ENCODE measurements at places on chromosomes 2 and 18.

DNA sequence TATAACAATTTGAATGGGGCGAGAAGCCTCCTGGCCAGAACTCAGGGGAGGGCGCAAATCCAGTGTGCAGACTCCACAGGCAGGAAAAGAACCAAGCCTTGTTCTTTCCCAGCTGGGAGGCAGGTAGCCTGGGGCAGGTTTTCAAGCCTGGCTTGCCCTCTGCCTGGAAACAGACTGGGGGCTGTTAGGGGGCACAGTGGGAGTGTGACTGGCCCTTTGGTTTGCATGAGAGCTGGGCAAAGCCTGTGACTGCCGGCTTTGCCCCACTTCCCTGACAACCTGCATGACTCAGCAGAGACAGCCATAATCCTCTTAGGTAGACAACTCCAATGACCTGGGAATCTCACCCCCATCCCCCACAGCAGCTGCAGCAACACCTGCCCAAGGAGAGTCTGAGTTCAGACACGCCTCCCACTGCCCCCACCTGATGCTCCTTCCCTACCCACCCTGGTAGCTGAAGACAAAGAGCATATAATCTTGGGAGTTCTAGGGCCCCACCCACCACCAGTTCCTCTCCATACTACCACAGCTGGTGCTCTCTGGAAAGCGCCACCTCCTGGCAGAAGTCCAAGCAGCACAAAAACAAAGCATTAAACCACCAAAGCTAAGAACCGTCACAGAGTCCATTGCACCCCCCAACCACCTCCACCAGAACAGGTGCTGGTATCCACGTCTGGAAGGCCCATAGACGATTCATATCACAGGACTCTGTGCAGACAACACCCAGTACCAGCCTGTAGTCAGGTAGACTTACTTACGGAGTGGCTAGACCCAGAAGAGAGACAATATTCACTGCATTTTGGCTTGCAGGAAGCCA, 402.5 kb downstream of the STK39 start:
- no peak for DNase-seq

DNA sequence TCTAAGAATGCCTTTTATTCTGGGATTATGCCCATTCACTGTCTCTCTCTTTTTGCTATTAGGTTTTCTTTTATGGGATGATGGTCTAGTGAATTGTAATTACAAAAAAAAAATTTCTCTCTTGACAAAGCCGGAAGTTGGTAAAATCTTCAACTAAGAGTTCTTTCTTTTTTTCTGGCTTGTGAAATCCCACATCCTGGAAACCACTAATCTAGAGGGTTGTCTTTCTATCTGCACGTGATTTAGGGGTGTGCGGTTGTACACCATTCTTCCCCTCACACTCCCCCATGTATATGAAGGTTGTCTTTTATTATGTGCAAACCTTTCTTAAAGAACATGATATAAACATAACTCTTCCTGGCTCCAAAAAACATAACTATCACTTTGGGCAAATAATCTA, 52.0 kb downstream of the GATA6 start:
- no peak for DNase-seq

DNA sequence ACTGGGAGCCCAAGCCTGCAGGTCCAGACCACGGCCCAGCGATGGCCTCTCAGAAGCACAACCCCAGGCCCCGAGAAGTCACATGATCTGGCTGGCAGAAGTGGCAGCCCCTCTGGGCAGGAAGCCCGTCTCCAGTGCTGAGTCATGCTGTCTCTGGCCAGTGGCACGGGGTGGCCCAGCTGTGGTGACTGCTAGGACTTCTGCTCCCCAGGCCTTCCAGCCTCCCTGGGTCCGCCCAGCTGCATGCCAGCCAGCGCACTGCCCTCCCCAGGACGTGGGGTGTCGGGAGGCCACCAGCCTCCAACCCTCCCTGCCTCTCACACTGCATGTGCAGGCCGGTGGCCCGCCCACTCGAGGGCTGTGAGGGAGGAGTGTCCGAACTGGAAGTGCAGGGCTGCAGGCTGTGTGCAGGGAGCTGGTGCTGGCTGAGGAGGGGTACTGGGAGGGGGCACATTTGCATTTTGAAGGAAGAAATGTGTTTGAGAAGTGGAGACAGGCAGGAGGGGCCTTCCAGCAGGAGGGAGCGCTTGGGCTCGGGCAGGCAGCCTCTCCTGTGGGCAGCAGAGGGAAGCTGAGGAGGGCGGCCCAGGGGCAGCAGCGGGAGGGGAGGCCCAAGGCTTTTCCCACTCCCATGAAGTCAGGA, 17.0 kb upstream of the HPCAL1 start:
- DNase-seq, result no peak

DNA sequence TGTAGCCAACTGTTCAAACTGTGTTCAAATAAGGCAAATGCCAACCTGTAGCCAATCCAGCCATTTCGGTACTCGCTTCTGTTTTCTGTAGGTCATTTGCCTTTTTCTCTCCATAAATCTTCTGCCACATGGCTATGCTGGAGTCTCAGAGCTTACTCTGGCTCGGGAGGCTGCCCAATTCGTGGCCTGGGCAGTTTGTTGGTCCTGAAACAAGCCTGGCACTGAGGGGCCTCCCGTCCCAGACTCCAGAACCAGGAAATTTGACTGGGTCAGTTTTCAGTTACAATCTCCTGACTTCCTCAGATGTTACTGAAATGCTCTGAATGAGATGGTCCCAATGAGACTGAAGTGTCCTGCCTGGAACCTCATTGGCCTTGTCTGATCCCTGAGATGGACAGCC, 120.8 kb upstream of the NPAS2 start:
- DNase-seq, result no peak

GRCh38 chr2:33522576-33522975, 46.1 kb downstream of the RASGRP3 start:
- DNase-seq, result no peak

DNA sequence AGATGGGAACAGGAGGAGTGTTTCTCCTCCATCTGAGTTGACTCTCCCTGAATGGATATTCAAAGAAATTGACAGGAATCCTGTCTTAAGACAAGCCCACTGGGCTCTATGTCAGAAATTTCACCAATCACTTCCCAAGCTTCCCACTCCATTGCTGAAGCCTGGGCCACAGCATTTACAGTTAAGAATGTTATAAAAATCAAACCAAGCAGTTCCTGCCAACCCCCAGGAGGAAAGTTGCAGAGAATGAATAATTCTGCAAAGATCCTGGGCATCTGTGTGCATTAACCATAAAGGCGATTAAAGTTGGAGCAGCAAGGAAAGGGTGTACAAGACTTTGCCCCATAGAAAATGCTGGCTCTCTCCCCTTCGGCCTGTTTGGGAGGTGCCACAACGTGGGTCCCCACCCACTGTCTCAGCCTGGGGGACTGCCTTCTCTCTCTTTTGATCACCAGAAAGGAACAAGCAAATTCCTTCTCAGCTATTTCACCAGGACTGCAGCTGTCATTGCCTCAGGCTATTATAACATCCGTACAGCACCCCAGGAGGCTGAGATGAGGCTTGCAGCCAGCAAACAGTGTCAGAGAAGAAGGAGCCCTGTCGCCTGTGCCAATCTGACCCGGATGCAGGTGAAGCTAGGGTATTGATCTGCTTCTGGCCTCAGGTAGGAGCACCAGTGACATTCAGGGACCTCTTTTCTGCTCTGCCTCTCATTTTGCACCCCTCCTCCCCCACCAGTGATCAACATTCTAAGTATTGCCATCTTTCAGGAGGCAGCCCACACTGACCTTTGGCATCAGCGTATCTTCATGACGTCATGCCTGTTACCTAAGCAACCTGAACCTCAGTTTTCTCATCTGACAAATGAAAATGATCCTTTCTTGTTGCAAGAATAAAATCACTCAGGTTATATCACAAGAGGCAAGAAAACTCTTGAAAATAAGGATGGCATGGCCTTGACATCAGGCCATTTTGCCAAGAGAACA, 219.0 kb downstream of the SH3BP4 start:
- no peak for DNase-seq

GRCh38 chr2:10260130-10260529, 42.6 kb upstream of the HPCAL1 start:
- DNase-seq, result no peak

GRCh38 chr2:20178666-20179465, 46.1 kb downstream of the SDC1 start:
- DNase-seq, result no peak

GRCh38 chr2:132804051-132804450, 134.0 kb upstream of the LYPD1 start:
- DNase-seq, result no peak

- DNase-seq, result no peak
Observed at GRCh38 chr18:79644666-79645057, 34.9 kb upstream of the CTDP1 start.

- DNase-seq, result no peak
Observed at GRCh38 chr18:27860011-27860410, 316.9 kb downstream of the CDH2 start.

DNA sequence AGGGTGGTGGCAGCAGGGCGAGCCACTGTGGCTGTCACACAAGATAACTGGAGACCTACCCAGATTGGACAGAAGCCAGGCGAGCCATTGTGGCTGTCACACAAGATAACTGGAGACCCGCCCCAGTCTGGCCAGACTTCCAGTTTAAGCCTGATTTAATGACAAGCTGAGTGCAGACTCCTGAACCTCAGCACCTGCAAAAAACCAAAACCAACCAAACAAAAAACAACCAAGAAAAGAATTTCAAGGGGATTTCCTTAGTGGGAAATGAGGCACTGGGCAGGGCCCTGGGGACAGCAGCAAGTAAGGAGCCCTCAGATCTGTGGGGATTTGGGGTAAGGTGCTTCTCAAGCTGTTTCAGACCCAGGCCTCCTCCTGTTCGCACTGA, 95.2 kb upstream of the BOD1L2 start:
- DNase-seq, result no peak

GRCh38 chr2:239220341-239220740, 180.5 kb downstream of the HDAC4 start:
- DNase-seq, result no peak

DNA sequence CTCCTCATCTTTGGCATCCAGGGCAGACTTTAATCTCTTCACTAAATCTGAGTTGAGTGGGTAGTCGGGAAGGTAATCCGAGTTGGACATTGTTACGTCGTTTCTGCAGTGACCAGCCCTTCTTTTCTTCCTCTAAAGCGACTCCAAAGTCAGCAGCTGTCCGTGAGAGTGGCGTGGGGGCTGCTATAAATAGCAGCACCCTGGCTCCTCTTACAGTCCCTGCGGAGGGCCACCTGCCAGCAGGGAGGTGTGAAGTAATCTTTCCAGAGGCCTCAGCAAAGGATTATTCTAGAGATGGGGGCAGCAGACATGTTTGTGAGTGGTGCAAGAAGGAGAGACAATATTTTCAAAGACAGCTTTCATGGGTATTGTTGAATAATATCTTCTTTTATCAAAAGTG, at the start of gene ASB18:
Gene ASB18, minus strand, starts transcription at position 151 of the 400 bp plus-strand sequence. Its CDS starts 61 bp downstream, at position 90.
- no peak for DNase-seq

GRCh38 chr18:76982038-76982437, 150.5 kb downstream of the MBP start:
- DNase-seq, result no peak

GRCh38 chr2:145273840-145274239, 753.9 kb upstream of the ZEB2 start:
- DNase-seq, result no peak

- DNase-seq, result no peak
Observed at GRCh38 chr2:45403036-45403435, 208.0 kb downstream of the SRBD1 start.

GRCh38 chr2:160694221-160694620, 200.6 kb upstream of the RBMS1 start:
- no peak for DNase-seq

DNA sequence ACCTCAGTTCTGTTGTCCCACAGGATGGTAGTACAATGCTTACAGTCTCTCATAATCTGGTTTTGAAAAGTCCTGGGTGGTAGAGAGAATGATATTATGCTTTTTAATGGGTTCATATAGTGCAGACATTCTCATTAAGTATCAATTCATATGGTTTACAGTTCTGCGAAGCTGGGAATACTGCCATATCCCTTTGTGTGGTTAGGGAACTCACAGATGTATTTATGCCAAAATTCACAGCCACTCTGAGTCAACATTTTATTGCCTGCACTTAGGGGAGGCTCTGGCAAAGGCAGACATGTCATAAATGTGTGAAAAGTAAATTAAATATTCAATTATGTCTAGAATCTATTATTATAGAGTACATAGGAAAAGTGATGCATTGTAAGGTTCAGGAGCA, 808.2 kb downstream of the SUCLG1 start:
- DNase-seq, result no peak

DNA sequence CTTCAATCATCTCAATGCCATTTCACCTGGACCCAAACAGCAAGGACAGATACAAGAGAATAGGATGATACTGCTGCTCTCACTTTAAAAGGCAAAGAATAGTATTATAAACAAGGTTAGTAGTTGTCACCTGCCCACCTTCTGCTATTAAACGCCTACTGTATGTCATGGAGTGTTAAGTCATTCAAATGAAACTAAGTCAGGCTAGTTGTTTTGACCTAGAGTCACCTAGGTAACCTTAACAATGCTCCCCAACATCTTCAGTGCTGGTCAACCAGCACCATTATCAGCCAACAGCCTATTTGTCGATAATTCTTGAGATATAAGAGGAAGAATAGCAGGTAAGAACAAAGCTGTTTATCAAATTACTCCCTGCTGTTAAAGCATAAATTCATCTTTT, 39.2 kb downstream of the TRIP12 start:
- DNase-seq, result no peak

- DNase-seq, result no peak
Observed at GRCh38 chr2:100902817-100903405, 83.0 kb downstream of the NPAS2 start.

- no peak for DNase-seq
Observed at GRCh38 chr18:36281936-36282335, 15.6 kb upstream of the FHOD3 start.

GRCh38 chr2:9808334-9809063, 34.8 kb upstream of the TAF1B start:
- DNase-seq, result no peak

- DNase-seq, result no peak
Observed at GRCh38 chr2:119255760-119256581, 32.3 kb downstream of the STEAP3 start.

- DNase-seq, result no peak
Observed at GRCh38 chr2:179675435-179675834, 186.0 kb downstream of the ZNF385B start.
